ENCODE measurements at places on chromosomes 5 and 9.

GRCh38 chr5:83022334-83022733, 54.9 kb downstream of the TMEM167A start:
- DNase-seq, result no peak

DNA sequence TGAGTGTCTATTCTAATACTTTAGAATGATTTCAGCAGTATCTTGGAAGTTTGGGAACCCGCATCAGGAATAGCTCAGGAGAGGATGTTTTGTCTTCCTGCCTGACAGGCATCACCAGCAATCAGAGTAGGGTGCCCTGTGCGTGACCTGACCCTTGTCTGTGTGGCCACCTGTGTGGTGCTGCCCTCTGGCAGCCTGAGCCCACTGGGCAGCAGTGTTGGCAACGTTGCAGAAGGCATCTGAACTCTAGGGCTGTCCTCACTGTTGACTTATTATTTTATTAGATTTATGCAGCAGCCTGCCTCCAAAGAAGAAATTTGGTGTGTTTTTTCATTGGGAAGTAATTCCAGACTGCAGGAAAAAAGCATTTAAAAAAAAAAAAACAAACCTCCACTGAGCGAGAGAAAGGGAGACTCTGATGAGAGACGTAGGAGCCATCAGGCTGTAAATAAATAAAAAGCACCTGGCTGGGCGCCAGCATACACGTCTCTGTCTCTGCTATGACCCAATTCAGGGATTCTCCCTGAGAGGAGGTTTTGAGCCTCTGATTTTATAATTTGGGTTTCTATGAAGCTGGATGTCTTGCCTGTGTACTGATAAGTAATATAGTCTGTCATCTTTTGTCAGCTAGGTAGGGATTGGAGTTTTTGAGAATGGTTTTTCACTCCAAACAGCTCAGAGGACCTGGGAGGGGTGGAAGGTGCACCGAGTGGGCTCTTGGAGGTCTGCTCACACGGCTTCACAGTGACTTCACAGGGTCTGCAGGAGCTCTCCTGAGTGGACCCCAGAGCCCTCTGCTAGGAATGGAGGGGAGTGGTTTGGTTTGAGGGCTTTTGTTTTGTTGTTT, 49.0 kb downstream of the FAM78A start:
- DNase-seq, result no peak

DNA sequence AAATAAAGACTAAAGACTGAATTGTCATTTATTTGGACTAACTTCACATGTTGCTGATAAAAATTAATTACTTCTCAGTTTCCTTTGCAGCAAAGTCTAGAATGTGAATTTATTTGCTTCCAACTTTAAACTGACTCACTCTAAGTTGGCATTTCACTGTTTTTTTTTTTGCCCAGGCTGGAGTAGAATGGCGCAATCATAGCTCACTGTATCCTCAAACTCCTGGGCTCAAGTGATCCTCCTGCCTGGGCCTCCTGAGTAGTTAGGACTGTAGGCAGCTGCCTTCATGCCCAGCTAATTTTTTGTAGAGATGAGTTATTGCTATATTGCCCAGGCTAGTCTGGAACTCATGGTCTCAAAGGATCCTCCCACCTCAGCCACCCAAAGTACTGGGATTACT, 3.5 kb downstream of the CCNB1 start:
- no peak for DNase-seq

DNA sequence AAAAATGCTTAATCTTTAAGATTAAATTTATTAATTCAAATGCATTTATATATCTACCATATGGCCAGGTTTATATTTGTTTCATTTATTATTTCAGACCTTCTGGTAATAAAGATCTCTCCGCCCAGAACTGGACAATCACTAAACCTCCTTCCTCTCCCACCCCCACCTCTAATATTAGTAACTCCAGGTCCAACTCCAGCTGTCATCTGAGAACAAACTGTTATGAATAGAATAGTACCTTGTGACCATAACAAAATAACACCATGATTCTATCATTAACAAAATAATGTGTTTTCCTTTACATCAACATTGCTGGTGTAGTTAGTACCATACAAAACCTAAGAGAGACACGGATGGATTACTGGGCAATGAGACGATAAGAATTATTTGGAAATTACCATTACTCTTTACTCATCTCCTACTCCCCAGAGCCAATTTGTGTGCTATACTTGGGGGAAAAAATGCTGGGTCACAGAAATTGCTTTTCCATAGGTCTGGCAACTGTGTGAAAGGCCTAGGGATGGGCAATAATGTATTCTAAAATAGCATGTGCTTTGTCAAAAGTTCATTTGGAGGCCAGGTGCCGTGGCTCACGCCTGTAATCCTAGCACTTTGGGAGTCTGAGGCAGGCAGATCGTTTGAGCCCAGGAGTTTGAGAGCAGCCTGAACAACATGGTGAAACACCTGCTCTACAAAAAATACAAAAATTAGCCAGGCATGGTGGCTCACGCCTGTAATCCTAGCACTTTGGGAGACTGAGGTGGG, 186.1 kb downstream of the ENC1 start:
- no peak for DNase-seq

DNA sequence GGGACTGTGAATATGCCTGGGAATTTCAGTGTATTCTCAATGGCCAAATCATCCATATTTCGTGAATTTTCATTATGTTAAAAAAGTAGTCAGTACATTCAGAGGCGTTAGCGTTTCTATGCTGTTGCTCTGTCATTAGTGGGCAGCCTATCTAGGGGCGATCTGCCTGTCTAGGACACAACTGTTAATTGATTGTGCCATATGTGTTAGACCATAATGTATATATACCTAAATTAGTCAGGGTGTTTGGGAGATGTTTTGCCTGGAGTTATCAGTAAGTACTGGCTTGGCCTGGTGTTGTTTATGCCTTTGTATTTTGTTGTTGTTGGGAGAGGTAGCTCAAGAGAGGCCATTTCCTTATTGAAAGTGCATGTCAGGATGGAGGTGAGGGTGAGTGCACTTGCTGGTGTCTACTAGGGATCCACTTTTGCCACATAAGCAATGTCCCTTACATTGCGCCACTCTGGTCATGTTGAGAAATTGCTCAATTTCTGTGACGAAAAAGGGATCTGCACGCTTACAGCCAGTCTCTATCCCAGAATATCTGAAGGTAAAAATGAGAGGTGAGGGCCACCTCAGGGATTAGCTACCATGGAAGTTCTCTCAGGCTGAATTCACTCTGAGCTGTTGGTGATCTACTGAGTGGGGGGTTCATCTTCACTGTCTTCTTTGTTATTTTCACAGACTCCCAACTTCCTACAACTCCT, 123.3 kb downstream of the ST8SIA4 start:
- DNase-seq, result no peak

All from kidney tubule cell (primary cell).